ENCODE measurements at places on chromosomes 3 and 15.

DNA sequence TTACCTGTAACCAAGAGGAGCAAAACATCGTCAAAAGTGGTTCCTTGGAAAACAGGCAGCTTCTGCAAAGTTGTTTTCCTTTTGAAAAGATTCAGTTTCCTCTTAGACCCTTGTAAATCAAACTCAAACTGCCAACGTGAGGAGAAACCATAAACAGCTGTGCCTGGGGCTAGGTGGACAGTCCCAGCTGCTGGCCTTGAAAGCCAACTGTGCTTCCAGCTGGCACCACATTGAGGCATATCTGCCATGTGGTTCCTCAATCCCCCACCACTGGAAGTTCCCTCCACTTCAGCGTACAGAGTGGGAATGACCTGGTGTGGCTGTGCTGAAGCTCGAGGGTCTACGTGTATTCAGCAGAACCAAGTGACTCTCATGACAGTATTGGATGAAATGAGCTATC is 40.9 kb downstream of the HRH1 start:
- no peak for DNase-seq

GRCh38 chr3:124586126-124587052 is 143.9 kb upstream of the UMPS start:
- no peak for DNase-seq

DNA sequence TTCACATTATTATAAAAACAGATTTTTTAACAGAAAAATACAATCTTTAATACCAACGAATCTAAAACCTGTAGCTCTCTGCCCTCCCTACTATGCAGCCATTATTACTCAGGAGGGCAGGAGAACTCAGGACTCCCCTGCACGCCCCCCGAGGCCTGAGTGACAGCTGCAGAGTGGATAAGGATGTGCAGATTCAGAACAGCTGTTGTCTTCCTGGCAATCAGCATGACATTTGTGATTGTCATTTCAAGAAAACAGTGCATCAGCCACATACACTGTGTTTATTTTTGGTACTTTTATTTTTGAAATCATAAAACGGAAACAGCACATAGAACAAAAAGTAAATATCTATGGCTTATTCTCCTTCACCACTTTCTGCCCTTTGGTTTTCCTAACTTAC is 450.8 kb downstream of the OCA2 start:
- no peak for DNase-seq

- no peak for DNase-seq
Measured at GRCh38 chr15:99386391-99386790, 135.1 kb downstream of the LRRC28 start.

DNA sequence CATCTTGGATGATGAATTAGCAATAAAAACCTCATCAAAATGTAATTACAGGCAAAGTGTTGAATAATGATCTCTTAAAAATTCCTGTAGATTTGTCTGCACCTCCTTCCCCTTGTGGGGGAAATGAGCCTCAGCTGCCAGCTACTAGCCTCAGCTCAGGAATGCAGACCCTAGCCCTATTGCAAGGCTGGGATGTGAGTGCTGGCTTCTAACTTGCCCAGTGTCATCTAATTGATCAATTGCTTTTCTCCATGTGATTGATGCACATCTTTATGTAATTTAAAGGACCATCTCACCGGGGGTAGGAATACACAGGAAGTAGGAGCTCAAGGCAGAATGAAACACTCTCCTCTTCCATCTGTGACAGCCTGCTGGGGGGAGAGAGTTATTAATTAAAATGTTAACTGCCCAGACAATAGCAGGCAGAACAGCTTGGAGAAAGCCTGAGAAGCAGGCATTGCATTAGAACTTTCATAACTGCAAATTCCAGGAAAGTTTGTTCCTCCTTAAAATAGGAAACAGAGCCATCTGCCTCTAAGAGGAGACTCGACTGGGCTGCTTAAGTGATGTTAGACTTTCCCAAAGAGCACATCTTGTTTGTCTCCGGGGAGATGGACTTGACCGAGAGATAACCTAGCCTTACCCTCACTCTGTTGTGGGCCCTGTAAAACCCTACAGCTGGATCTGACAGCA is 69.6 kb downstream of the LRTM1 start:
- DNase-seq, result no peak

GRCh38 chr15:40095371-40096093 is 13.1 kb downstream of the BMF start:
- peak; percentile 58 for DNase-seq

- DNase-seq, result no peak
Measured at GRCh38 chr3:65905771-65906170, 132.9 kb downstream of the MAGI1 start.

- no peak for DNase-seq
Measured at GRCh38 chr3:145943952-145944351, 217.0 kb downstream of the PLOD2 start.

DNA sequence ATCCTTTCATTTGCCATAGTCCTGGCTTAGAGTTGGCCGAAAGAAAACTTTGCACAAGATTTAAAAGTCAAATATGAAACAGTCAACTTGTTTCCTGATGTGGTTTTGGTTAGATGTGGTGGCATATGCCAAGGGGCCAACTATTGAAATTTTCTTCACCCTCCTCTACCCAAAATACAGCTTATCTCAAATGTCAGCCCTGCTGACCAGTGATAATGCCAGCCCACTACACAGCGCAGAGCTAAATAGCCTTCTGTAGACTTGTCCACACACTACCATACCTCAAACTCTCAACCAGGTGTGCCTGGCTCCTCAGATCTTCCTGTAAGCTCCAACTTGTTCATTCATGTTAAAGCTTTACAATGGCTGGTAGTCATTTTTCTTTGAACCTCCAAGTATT is 368.5 kb upstream of the STAC start:
- DNase-seq, result no peak

DNA sequence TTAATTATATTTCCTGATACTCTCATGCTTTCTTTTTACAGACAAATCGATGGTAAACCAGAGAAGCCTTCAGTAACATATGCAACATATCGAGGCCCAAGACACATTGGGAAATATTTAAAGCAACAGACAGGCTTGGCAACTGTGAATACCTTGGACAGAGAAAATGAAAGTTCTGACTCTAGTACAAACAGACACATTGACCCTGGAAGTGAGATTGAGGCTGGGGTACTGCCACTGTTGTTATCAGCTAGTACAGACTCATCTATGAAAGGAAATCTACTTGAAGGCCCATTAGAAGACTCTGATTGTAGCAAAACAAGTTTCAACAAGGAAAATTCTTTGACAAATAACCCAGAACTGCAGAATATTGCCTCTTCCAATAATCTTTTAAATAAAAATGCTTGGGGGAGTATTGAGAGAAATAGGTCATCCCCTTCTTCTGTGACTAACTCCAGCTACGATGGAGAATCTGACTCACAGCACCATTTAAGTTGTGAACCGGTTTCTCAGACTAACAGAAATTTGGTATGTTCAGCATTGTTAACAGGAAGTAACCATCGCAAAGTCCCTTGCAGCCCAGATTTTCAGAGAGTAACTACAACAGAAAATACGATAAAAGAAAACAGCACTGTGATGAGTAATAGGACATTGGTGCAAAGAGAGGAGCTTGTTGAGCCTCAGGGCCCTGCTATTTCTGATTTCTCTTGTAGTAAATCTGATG is 50.2 kb downstream of the CRYBG3 start:
- DNase-seq, result no peak

DNA sequence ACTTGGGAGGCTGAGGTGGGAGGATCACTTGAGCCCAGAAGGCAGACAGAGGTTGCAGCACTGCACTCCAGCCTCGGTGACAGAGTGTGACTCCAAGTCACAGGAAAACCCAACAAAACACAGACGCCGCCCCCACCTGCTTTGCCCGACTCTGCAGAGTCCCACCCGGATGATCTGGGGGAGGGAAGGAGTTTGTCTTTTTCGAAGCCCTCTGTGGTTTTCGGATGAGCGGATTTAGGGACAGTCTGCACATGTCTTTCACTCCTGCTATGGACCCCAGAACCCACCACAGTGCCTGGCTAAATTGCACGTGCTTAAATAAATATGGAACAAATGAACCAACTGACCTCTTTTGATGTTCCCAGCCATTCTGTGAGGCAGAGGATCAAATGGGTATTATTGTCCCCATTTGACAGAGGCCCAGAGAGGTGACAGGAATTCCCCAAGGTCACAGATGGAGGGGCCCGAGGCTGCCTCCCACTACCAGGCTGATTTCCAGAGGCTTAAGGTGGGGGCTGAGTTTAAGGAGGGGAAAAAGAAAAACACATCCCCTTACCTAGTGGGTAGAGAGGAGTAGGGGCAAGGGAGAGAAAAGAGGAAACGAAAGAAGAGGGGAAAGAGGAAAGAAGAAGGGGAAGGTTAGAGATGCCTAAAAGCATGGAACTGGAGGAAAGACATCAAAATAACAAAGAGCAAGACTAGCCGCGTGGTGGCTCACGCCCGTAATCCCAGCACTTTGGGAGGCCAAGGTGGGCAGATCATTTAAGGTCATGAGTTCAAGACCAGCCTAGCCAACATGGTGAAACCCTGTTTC is 59.4 kb upstream of the TFRC start:
- DNase-seq, result no peak

DNA sequence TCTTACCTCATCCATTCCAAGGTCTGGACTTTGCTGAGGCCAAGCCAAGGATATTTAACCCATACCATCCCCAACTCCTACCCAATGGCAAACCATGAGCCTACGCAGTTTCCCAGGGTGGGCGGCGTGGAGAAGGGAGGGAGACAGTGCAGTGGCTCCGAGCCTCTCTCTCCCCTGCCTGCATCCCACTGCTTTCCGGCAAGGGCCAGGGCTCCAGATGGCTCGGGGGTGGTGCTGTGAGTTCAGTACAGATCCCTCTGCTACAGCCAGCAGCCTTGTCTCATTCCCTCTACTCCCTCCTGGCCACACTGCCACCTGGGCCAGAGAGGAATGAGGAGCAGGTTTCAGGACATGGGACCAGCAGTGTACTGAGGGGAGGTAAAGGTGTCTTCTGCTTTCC is 44.3 kb upstream of the APEH start:
- DNase-seq, result no peak

- DNase-seq, result no peak
Measured at GRCh38 chr3:24088782-24089181, 143.7 kb downstream of the NR1D2 start.

GRCh38 chr3:31106204-31106603 is 211.7 kb upstream of the GADL1 start:
- DNase-seq, result no peak

DNA sequence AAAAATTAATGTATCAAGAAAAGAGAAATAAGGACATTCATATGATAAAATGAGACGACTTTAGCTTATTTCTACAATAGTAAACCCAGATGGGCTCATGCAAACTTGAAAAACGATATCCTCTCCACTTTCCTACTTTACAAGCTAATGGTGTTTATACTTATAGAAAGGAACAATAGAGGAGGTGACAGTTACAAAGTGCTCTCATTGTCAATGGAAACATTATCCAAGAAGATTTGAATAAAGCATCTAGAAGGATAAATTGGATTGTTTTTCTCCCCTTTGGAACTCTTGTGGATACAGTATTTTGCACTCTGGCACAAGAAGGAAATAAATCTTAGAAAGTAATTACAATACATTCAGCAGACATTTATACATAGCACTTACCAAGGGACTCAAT is 20.2 kb upstream of the CCDC66 start:
- DNase-seq, result no peak

- DNase-seq, result no peak
Measured at GRCh38 chr3:71425491-71426071, 157.9 kb downstream of the FOXP1 start.

- no peak for DNase-seq
Measured at GRCh38 chr3:150303768-150304167, 104.3 kb upstream of the TSC22D2 start.

GRCh38 chr3:42347928-42348327 is 62.5 kb downstream of the LYZL4 start:
- no peak for DNase-seq

GRCh38 chr15:68313501-68314410 is 36.2 kb downstream of the FEM1B start:
- peak; percentile 50 for DNase-seq

- DNase-seq, result no peak
Measured at GRCh38 chr3:194381460-194381875, 11.9 kb upstream of the LRRC15 start.

GRCh38 chr15:40486066-40486770 is 15.4 kb downstream of the CHST14 start:
- no peak for DNase-seq

DNA sequence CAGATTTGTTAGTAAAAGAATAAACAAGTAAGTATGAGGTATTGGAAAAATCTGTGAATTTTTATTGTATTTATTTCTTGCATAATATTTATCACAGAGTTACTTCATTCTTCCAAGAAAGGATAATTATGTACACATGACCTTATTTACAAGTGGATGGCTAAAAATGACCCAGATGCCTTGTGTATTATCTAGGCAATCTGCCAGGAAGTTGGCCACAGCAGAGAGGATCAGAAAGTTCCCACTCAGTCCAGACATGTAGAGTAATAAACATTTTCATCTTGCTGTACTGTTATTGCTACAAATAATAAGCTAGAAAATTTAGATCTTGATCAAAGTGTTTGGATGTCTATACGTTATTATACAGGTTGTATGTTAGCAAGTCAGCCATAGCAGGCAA is 317.1 kb downstream of the EPHA6 start:
- no peak for DNase-seq

DNA sequence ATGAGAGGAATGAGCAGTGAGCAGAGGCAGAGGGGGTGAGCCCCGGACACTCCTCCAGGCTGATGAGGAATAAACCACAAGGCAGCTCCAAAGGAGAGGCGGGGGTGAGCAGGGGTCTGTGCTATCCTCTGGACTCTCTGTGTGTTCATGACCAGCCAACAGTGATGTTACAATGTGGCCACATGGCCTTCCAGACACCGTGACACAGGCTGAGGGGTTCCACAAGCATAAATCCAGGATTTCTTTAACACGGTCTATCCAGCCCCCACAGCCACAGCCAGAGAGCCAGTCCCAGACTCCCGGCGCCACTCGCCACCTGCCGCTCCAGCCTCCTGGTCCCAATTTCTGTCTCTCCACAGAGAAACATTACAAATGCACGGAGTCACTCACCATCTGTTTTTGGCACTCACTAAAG is 24.4 kb downstream of the XXYLT1 start:
- no peak for DNase-seq

Measured in sciatic nerve (tissue), 2 donors.